ENCODE measurements at places on chromosomes 4 and X. TPM values are rescaled to one million over a fixed set of nuclear protein-coding genes. Genes with fewer than 3 reads are reported as not detected.
A peak's percentile ranks its signal among the peaks of the same experiment; 100 is the strongest.

USP51 gene
- 3.5 TPM for total RNA-seq

RAB39B gene
- total RNA-seq = 0.43 TPM

PLP1 gene
- under 0.01 TPM for total RNA-seq

- DNase-seq = no peak
These were observed 13.3 kb upstream of the FAM184B start for GRCh38 chr4:17794730-17795129.

GRCh38 chr4:109559625-109559982, 442 bp upstream of the MCUB start:
- peak; percentile 61 for DNase-seq

DNA sequence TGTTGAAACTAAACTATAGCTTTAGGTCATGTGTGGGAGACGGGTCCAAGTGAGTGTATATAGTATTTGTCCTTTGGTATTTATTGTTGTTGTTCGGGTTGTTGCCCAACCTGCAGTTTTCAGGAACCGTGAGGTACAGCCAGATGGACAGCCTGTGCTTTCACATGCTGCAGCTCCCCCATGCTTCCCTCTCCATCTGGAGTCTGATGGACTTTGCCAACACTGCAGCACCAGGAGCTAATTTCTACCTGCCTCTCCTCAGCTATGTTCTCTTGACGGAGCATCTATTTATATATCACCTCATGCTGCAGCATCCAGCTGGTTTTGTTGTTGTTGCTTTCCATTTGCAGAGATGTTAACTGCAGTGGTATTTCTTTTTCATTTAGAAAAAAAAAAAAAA, 80.1 kb downstream of the TLL1 start:
- DNase-seq = no peak

DNA sequence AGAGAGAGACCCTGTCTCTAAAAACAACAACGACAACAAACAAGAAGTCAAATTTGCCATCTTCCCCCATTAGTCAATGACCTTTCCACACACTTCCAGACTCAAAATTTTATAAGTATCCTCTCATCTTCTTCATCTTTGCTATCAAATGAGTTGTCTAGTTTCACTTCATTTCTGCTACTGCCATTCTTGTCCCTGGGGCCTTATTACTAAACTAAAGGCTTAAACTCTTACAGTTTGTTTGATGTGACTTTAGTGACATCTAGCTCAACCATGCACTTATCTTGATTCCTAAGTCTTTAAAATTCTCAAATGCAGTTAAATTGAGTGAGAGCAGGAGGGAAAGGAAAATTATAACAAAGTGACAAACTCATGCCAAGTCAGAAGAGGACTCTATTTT, 271.8 kb upstream of the GK2 start:
- DNase-seq = no peak

GRCh38 chr4:673349-674091, 556 bp downstream of the ATP5ME start:
- DNase-seq = no peak

- no peak for DNase-seq
These were observed 4.7 kb downstream of the SFRP2 start for GRCh38 chr4:153784166-153784699.

DNA sequence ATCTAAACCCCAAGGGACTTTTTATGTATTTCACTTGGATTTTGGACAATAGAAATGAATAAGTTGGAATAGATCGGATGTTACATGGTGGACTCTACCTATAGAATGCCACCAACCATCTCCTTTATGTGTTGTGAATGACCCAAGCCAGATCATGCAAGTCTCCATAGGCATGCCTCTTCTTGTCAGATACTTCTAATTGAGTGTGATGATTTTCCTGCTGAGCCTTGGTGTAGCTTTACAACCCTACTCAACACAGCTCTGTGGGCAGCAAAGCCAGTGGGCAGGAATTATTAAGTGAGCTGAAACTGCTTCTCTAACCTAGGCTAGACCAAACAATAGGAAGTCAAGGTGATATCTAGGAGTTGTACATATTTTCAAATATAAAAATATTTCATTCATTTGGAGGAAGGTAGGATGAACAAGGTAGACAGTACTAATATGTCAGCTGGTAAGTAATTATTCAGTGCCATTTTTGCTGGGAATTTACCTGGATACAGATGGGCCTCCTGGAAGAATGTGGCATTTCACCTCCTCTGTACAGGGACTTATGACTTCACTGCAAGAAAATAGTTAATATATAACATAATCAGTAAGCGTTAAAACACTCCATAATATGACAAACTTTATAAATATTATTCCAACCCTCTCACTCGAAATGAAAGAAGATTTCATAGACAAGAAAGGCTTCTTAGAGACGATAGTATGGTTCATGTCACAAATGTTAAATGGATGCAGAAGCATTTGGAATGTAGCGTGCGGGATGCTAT, 298.0 kb upstream of the FAT1 start:
- DNase-seq = no peak

DNA sequence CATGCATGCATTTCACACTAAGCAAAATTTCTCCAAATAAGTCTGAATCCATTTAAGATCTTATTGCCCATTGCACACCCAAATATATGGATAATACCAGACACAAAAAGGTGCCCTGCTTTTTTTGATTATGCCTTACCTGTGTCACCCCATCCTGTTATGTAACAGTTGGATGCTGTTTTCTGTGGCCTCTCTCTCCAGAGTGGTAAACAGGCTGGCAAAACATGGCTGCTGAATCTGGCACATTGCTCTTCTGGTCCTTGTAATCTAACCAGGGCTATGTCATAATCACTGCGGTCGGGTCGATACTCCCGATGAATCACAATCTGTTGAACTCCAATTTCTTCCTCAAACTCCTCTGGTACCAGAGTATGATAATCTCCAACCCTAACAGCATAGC, 70.1 kb downstream of the PRSS12 start:
- peak; percentile 33 for DNase-seq
